ENCODE measurements at places on chromosomes 5 and 9.
A peak's percentile ranks its signal among the peaks of the same experiment; 100 is the strongest.

DNA sequence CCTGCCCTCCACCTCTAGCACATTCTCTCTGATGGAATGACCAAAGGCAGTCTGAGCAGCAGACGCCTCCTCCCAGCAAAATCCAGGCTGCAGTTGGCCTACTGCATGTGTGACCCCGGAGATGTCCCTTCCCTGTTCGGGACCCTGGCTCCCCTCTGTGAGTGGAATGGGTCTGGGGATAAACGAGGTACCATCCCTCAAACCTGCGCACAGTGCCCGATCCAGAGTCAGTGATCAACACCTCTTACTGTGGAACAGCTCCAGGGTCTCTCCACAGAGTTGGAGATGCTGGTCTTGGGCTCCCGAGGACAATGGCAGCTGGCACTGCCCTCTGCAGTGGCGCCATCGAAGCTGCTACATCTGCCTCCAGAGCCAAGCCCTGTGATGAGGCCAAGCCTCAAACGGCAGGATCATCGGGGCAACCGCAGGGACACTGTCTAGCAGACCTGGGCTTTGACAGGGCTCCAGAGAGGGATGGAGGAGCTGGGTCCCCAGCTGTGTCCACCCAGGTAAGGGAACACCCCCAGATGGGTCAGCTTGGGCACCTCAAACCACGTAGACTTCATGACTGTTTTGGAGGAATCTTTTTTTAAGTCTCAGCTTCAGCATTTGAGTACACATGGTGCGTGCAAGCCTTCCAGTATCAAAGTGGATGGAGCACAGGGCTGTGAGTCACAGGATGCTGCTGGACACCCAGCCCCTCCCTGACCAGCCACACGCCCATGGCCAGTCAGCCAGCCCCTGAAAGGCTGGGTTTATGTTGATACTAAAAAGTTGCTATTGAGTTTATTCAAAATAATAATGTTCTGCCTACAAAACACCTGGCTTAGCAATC lies 13.0 kb downstream of the MED10 start:
- no peak for DNase-seq

DNA sequence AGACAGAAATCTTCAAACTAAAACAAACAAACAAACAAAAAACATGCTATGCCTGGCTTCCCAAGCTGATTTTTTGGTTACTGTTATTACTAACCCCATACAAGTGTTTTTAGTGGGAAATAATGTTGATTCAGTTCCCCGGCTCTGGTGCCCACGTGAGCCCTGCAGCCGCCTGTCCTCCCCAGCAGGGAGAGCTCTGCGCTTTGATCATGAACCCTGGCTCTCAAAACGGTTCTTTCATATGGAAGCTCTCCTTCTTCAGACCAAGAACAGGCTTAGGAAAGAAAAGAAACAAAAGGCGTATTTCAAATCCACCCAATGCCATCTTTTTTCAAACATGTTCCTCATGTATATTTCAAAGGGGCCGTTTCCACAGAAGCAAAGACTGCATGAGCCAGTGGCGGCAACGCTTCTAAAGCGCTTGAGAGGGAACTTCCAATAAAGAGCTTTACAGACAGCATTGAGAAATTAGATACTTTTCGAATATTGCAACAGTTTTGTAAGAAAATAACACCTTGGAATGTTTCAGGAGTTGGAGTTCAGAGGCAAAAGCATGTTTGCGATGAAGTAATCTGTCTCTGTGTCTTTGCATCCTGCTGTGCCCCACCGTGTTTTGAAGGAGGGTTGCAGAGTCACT lies 74.8 kb downstream of the ICE1 start:
- peak; percentile 85 for DNase-seq

GRCh38 chr9:103680581-103680980 lies 413.5 kb upstream of the SMC2 start:
- no peak for DNase-seq

DNA sequence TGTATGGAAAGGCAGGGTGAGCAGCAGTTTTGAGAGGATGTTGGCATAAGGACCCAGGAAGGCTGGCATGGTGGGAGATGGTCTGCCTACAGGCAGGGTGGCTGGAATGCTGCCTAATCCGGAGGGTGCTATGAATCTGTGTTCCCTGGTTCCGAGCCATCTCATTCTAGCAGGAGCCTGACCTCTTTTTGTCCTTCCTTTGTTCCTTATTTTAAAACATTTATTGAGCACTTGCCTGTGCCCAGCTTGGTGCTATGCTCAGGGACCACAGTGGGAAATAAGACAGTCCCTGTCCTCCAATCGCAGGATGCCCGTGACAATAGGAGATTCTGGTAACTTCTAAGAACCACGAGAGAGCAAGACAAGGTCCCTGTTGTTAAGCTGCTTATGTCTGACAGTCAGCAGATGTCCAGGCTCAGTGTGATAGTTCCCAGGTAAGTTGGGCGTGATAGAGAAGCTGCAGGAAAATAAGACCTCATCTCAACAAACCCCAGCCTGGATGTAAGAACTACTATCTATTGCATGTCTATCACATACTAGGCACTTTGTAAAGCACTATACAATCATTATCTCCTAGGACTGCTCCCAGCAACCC lies 9.1 kb upstream of the ZBTB34 start:
- DNase-seq: no peak

- DNase-seq: peak; percentile 4
These were observed 12.4 kb downstream of the UBAP1 start for GRCh38 chr9:34190996-34191892.

DNA sequence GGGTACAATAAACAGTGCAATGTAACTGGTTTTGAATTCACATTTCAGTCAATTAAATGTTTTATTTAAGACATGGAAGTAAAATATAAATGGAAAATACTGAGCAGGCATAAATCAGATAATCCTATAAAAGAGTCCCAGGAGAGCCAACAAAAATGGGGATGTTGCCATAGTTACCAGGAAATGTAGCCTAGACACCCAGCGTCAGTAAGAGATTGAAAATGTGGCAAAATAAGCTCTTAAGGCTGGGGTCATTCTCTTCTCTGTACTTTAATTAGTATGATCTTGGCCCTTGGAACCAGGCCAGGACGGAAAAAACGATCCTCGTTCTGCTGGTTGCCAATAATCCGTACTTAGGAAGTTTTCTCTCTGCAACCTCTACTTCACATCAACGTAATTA lies 18.9 kb upstream of the RASEF start:
- DNase-seq: no peak

- DNase-seq: no peak
These were observed 14.3 kb downstream of the PHF2 start for GRCh38 chr9:93590609-93591234.

GRCh38 chr5:87127426-87127825 lies 140.3 kb upstream of the RASA1 start:
- DNase-seq: no peak

GRCh38 chr5:127832067-127832466 lies 128.9 kb downstream of the CCDC192 start:
- DNase-seq: no peak

DNA sequence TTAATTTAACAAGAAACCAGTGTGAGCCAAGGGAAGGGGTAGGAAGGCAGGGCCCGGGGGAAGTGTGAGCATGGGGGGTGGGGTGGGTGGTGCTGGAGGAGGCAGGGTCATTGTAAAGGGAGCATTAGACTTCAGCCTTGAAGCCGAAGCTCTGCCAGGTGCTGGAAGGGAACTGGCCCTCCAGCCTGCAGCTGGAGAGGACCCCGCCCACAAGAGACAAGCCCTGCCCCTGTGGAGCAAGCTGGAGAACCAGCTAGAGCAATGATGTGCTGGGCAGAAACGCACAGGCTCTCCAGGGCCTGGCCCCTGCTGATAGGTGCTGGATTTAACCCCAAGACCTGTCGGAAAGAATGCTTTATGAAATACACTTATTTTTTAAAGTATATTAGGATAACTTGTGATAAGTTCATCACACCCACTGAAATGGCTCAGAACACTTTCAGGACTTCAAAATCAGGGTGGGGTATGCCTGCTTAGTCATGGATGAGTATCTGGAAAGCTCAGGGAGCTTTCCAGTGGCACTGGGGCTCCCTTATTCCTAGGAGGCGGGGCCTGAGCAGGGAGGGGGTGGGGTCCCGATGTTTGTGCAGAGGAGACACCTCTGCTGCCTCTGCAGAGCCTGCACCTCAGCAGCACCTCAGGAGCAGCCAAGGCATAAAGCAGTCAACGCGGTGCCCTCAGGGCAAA lies 27.1 kb downstream of the UBE2QL1 start:
- no peak for DNase-seq

- no peak for DNase-seq
These were observed 526.0 kb downstream of the MTRR start for GRCh38 chr5:8394965-8395364.

- no peak for DNase-seq
These were observed 199.3 kb downstream of the SGCD start for GRCh38 chr5:156526081-156526925.

- DNase-seq: no peak
These were observed 85.6 kb downstream of the GADD45G start for GRCh38 chr9:89690334-89690912.

DNA sequence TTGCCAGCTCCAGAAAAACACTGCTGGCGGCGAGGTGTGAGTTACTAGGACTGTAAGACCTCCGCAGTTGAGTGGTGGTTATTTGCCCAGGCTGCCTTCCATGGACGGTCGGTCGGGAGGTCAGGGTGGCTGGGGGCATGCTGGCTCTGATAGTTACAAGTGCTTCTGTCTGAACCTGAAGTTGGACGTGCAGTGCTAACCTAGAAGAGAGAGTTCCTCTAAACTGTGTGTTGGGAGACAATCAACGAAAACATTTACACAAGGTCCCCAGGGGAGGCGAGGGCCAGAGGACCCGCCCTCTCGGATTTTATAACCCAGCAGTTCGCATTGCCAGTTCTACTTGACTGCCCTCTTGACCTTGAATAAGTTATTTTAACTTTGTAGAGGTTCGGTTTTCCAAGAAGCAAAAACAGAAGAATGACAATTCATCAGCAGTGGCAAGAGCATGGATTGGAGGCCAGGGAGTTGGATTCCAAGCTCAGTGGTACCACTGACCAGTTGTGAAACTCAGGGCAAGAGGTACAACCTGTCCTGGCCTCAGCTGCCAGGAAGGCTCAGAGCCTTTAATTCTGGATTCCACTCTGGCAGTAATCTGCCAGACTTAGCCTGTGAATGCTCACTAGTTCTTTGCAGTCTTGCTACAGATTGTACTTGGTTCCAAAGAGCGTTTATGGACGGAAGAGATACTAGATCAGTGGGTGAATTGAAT lies 28.7 kb upstream of the PDE8B start:
- no peak for DNase-seq

DNA sequence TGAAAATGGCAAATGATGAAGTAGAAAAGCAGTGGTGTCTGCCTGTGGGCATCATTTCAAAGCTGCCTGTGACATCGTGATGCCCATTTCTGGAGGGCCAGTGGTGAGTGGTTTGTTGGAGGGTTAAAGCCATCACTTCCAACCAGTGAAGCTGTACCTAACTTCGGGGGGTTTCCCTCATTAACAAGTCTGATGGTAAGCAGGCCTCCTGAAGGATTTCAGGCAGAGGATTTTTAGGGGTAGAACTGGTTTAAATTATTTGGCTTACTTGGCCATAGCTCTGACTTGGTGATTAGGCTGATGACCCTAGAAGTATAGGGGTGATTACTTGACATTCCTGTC lies 10.7 kb downstream of the TNFAIP8 start:
- DNase-seq: no peak

GRCh38 chr5:133360693-133361472 lies 251.5 kb downstream of the FSTL4 start:
- DNase-seq: no peak

GRCh38 chr9:27496135-27496504 lies 28.0 kb upstream of the IFNK start:
- no peak for DNase-seq

GRCh38 chr9:97632248-97632984 lies 752 bp downstream of the TSTD2 start:
- peak; percentile 92 for DNase-seq

GRCh38 chr5:14809369-14810155 lies 62.0 kb downstream of the ANKH start:
- no peak for DNase-seq

GRCh38 chr5:3122985-3123762 lies 371.7 kb upstream of the IRX2 start:
- no peak for DNase-seq

DNA sequence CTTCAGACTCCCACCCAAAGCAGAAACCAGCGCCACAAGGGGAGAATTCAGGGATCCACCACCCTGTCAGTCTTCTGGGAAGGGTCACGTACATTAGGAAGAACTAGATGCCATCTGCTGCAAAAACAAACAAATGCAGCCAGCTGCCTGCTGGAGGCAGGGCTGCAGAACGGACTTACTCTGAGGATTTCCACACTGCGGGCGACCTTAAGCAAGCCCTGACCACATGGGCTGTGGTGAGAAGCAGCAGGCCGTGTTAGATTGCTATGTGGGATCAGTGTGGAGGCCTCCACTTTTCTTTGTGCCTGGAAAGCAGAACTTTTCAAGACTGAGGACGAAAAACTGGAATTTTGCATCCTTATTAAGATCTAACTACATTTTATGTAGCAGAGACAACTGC lies 13.4 kb upstream of the LTC4S start:
- DNase-seq: no peak

DNA sequence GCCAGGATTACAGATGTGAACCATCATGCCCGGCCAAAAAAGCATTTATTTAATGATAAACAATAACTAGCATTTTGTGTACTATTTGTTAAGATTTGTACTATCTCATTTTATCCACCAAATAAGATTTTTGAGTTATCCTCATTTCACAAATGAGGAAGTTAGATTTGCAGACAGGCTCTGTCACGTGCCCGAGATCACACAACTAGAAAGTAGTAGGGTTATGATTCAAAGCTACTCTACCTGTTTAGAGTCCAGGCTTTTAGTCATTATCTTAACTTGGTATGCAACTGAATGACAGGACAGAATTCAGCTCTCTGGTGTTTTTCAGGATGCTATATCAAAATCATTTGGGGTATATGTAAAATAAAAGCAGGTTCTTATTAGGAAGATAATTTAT lies 20.5 kb downstream of the RANBP17 start:
- DNase-seq: no peak

- no peak for DNase-seq
These were observed 36.5 kb downstream of the SYK start for GRCh38 chr9:90838098-90838497.

GRCh38 chr9:91180240-91180929 lies 181.3 kb downstream of the AUH start:
- no peak for DNase-seq

DNA sequence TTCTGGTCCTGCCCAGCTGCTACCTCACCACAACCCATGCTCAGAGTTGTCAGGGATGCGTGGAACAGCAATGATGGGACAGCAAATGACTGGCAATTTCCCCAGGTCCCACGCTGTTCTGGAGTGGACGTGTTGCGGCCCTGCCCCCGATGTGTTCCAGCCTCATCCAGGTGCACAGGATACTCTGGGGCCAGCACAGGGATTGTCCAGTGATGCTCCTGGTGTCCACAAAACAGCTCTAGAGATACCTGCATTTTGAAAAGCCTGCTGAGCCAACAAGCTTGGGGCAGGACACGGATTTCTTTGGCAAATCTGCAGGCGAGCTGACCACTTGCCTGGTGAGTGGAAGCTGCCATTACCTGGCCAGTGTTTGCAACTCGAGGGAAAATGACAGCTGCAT lies 88.7 kb downstream of the ANKRD33B start:
- no peak for DNase-seq

- no peak for DNase-seq
These were observed 47.0 kb upstream of the PDE8B start for GRCh38 chr5:77163453-77163852.

GRCh38 chr5:142952229-142952628 lies 182.1 kb downstream of the ARHGAP26 start:
- DNase-seq: no peak

- no peak for DNase-seq
These were observed 220.8 kb downstream of the PRR16 start for GRCh38 chr5:120684749-120685415.

Data from NCI-H510A treated with DMSO at 0.1 percent for 48 hours (cell line).